Prostate gland (tissue), 2 donors: ENCODE measurements at places on chromosomes 3 and 15.

- DNase-seq: no peak
Measured at GRCh38 chr3:32919920-32920319, 31.5 kb upstream of the CCR4 start.

GRCh38 chr3:183064475-183064874 lies 34.8 kb downstream of the MCCC1 start:
- no peak for DNase-seq

GRCh38 chr3:96678325-96678724 lies 136.1 kb upstream of the EPHA6 start:
- DNase-seq: no peak

DNA sequence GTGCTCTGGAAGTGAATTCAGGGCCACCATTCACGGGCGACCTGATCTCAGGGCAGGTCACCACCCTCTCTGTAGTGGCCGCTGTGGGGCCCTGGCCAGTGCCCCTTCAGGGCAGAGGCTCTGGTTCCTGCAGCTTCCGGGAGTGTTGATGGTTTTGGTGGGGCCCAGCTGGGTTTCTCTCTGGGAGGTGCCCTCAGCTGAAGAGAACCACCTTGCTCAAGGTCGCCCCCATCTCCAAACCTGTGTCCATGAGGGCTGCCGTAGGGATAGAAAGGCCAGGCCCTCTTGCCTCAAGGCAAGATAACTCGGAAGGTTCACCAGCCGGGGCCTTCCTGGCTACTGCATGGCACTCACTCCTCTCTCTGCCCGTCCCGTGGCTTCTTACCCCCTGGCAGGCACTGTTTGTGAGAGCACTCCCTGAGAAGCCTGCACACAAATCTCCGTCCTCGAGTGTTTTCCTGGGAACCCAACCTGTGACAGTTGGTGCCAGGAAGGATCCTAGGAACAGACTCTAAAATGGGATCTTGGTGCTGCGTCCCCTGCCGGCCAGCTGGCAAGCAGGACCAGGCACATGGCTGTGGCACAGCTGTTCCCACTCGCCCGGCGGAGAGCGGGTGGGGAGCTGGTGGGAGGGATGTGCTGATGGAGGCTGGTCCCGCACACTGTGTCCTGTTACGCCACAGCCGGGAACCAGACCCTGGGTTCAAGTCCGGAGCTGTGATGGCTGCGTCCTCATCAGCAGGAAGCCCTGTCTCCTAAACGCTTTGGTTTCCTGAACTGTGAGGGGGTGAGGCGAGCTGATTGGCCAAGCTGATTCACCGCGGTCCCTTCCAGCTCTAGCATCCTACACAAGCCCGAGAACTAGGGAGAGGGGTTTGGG lies 23.2 kb upstream of the PIGZ start:
- DNase-seq: no peak

DNA sequence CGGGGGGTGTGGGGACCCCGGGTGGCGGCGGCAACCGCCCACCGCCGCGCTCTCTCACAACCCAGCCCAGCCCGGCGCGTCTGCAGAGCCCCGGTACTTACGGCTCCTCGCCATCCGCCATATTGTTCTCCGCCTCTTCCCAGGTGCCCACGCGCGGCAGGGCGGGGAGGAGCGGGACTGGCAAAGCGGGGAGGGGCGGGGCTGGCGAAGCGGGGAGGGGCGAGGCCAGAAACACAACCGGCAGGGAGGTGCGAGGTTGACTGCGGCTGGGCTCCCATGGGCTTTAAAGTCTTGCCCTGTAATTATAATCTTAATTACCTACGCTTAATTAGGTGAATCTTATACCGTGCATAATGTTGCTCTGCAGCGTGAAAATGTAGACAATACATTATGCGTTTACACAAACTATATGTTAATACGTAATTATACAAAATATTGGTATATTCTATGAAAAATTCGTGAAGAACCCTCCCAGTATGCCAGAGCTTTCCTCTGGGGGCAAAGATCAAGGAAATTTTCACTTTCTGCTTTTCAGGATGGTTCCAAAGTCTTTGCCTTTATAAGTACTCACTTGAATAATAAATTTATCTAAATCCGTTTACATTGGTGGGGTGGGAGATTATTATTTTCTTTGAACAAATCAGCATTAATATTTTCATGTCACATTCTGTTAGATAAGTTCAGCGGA lies at the start of gene UBA3:
TSS of gene UBA3 (minus strand) at position 133 of the 688 bp plus-strand sequence. CDS start at position 121, 12 bp downstream.
- peak; percentile 90 for DNase-seq

- no peak for DNase-seq
Measured at GRCh38 chr3:194086388-194087075, 49.4 kb upstream of the HES1 start.

GRCh38 chr3:144036498-144036897 lies 64.9 kb downstream of the DIPK2A start:
- no peak for DNase-seq

- DNase-seq: no peak
Measured at GRCh38 chr15:96184297-96184696, 146.2 kb upstream of the NR2F2 start.

DNA sequence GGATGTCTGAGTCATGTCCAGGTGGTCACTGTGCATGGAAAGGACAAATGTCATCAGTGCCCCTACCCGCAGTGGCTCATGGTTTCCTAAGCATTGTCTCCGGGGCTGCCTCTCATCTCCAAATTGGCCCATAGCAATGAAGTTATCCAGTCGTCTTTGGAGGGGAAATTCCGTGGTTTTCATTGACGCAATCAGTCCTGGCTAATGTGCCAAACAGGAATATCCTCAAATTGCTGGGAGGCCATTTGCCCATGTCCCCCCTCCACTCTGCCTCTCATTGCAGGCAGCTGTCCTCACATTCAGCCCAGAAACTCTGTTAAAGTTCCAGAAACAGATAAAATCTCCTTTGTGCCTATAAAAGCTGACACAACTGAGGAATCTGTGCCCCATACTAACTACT lies 81.6 kb downstream of the MCTP2 start:
- DNase-seq: no peak

DNA sequence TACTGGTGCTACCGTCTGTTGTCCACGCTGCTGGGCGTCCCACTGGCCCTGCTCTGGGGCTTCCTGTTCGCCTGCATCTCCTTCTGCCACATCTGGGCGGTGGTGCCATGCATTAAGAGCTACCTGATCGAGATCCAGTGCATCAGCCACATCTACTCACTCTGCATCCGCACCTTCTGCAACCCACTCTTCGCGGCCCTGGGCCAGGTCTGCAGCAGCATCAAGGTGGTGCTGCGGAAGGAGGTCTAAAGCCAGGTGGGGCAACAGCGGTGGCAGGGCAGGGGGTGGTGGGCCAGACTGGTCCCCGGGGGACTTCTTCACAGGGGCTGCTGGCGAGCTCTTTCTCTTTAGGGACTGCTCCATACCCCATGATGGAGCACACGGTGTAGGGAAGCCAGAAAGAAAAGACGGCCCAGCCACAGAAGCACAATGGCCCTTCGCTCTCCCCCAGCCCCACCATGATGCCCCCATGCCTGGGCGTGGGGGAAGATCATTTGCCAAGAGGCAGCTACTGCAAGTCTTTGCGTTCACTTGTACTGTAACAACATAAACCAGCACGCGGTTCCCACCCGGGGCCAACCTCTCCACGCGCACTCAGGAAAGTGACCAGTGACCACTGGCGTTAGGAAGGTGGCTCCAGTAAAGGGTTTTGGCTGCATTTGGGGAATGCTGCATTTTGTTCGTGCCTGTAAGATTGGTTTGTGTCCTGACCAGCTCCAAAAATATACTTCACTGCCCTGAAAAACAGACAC lies 12.2 kb downstream of the CAV3 start:
- no peak for DNase-seq

- DNase-seq: no peak
Measured at GRCh38 chr3:46517016-46517783, 19.4 kb downstream of the RTP3 start.

DNA sequence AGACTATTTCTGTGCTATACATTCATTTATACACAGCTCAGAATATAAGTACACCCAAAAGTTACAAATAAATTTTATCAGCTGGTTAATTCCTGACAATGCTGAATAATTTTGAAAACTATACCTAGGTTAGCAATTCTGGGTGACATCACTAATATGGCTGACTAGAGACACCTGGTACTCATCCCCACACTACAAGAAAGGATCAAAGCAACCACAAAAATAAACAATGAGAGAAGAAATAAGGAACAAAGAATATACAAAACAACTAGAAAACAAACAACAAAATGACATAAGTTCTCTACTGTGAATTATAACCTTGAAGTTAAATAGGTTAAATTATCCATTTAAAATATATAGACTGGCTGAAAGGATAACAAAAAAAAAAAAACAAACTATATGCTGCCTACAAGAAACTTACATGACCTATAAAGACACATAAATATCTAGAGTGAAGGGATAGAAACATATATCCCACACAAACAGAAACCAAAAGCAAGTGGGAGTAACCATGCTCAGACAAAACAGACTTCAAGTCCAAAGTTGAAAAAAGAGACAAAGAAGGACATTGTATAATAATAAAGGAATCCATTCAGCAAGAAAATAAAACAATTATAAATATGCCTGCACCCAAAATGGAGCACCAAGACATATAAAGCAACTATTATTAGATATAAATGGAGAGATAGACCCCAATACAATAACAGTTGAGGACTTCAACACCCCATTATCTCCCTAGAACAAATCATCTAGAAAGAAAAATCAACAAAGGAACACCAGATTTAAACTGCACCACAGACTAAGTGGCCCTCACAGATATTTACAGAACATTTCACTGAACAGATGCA lies 57.8 kb downstream of the IMPG2 start:
- no peak for DNase-seq

DNA sequence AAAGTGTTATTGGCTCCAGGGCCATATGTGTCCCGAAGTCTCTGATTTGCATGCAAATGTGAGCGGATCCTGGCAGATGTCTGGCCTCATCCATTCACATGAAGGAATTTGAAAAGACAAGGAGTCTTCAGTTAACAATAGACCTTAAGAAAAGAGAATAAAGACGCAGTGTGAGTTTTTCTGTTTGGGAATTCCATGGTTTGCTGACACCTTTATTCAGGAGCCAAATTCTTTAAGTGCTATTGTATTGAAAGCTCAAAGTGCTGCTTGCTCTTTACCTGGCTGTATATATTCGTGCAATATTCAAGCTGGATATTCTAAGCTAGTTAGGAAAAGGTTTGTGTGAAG lies 2.2 kb downstream of the LRRN1 start:
- no peak for DNase-seq

GRCh38 chr3:83843716-83844115 lies 1115.1 kb upstream of the CADM2 start:
- DNase-seq: no peak

DNA sequence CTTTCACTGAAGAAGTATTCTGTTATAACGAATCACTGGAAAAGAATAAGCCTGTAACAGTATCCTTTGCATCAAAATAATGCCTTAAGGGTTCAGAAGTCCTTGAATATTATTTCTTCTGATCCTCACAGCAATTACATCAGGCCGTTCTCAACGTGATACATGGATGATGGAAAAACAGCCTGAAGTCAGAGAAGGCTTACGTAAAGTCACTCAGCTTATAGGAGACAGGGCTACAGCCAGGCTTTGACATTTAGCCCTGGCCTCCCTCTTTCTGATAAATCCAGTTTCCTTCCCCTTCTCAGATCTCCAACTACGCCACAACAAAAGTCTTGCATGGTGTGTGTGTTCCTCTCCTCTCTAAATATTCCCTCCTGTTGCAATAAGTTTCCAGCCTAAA lies 131.9 kb downstream of the ANO10 start:
- DNase-seq: no peak
